ENCODE measurements at places on chromosomes 13 and 19.

DNA sequence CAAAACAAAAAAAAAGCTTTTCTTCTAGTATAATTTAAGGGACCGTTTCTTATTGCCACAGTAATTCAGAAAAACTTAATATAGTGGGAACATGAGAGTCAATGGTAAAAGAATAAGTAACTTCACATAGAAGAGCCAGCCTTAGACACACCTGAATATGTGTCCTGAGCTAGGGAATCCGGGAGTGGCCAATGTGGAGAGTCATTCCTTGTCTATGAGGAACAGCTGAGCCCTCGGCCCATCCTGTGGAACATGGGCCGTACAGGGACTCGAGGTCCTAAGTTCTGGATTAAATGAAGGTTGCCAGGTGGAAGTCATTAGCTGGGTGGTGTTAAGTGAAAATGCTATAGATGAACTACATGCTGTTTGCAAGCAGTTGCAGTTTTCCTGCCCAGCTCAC lies 32.2 kb downstream of the EFNB2 start:
- DNase-seq, result no peak

- no peak for DNase-seq
These were observed 26.2 kb downstream of the TUBA3C start for GRCh38 chr13:19155321-19155861.

DNA sequence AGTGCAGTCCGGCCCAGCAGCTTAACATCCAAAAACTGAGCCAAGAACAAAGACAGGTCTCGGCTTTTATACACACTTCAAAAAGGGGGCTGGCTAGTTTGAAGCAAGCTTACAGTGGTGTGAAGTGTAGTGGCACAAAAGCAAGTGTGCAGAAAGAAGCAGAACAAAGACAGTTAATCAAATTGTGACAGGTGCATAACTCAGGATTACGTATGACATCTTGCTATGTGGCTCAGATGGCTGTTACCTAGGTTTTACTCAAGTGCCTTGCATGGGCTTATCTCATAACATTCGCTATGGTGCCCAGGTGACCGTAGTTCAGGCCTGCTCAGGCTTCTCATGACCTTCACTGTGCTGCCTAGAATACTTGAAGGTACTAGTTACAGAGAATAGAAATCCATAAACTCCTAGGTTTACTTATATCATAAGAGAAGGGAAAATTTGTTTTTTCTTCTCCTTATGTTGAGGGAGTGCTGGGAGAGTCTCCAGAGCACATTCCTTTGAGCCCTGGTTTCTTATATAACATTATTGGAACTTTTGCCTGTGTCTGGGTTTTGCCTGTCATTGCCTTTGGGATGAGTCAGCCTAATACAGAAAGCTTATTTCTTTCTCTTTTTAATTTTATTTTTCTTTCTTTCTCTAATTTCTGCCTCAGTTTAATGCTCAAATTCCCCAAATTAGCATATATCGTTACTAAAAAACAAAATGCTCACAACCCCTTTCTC lies 1629.1 kb upstream of the PCDH20 start:
- DNase-seq, result no peak

DNA sequence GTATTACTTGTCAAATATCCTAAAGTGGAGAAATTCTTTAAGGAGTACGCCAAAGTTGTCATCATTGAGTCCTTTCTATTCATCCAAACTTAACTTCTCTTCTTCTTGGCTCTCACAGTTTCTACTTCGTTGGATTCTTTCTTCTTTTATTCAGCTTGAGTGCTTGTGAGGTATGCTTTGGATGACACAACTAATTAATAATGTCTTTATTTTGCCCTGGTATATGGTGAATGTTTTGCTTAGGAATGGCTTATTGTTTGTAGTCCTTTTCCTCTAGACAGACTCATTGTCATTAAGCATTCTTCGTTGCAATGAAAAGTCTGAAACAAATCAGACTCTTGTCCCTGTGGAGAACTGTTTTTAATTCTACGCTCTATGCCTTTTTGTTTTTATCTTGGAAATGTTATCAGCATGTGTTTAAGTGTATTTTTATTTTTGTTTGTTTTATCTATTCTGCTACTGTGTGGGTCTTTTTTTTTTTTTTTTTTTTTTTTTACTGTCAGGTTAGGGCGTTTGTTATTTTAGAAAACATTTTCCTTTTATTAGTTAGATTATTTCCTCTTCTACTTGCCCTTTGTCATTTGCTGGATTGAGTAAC lies 471.5 kb downstream of the GPC6 start:
- DNase-seq, result no peak

DNA sequence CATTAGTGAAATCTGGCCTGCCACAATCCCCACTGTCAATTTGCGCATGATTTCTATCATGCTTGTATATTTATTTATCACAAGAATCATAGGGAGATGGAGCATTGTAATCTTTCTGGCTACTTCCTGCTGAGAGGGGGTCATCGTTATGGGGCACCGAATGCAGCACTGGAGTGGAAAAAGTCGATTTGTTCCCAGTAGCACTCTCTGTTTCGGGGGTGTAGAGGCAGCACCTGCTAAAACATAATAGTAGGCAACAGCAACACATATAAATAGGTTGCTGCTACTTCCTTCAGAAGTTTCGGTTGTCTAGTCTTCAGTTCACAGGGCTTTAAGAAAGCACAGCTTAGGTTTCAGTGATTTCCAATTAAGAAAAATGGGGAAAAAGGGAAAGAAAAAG lies 23.4 kb upstream of the CEACAM21 start:
- DNase-seq, result no peak

DNA sequence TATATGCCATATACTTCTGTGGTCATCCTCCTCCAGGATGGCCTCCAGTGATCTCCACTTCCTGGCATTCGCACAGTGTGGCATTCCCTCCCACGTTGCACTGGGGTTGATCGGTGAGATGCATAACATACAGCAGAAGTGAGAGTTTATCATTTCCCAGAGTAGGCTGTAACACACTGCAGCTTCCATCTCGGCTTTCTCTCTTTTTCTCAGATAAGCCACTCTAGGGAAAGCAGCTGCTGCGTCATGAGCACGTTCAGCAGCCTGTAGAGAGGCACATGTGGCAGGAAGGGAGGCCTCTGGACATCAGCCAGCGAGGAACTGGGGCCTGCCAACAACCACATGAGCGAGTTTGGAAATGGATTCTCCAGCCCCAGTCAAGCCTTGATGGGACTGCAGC lies 807.1 kb downstream of the DIAPH3 start:
- DNase-seq, result no peak

- DNase-seq, result no peak
These were observed 6.6 kb downstream of the SSBP4 start for GRCh38 chr19:18425515-18426415.

GRCh38 chr13:59337070-59337469 lies 826.7 kb downstream of the DIAPH3 start:
- DNase-seq, result no peak

GRCh38 chr19:8261347-8261746 lies 46.8 kb downstream of the CD320 start:
- DNase-seq, result no peak

DNA sequence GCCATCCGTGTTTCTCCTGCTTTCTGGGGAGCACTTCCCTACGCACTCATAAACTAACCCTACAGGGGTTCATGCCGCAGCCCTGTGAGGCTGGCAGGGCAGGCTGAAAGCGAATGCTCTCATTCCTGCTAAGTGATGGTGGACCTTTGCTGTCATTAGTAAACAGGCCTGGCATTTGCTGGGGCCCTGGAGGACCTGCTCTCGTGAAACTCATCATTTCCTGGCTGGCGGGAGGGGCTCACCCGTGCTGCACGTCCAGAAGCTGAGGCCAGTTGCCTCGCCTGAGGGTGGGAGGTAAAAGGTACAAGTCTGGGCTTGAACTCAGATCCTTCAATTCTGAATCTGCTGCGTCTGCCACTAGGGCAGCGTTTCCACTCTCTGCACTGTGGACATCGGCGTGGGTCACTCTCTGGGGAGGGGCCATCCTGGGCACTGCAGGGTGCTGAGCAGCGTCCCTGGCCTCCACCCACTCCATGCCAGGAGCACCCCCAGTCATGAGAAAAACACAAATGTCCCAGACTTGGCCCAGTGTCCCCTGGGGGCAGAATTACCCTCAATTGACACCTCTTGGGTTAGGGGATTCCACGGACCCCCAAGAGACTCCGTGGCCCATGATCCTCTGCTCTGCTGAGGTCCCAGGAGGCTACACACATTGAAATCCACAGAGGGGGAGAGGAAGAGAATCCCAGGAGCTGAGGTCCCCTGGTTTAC lies 7.0 kb downstream of the MOB3A start:
- no peak for DNase-seq

DNA sequence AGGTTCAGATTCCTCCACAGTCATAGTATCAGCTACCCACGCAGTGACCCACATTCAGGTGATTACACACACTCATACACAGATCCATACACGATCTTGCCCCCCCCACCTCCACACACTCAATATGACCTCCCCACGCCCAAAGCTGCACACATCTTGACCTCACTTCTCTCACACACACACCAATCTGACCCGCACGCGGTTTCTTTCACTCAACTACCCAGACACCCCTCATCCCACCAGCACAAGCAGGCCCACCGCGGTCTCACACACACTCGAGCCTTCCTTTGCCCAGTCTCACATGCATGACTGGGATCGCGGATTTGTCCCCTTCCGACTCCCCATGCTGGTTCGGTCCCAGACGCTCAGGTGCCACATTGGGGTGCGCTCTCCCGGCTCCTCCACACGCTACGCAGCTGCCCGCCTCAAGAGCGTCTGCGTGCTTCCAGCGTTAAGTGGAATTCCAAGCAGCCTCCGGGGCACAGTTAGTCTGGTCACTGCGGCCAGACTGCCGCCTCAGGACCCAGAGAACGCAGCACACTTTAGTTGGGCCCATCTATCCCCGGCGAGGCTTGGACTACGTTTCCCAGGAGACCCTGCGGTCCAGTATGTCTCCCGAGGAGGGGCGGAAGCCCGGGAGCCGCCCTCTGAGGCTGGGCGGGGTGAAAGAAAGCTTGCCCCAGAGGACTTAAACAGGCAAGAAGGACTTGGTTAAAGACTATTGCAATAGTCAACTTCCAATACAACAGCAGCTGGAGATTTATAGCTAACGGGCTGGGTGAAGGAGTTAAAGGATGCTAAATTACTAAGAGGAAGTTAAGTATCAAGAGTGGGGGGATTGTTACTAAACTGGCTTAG lies 746 bp upstream of the ZNF345 start:
- DNase-seq, result peak; percentile 68

DNA sequence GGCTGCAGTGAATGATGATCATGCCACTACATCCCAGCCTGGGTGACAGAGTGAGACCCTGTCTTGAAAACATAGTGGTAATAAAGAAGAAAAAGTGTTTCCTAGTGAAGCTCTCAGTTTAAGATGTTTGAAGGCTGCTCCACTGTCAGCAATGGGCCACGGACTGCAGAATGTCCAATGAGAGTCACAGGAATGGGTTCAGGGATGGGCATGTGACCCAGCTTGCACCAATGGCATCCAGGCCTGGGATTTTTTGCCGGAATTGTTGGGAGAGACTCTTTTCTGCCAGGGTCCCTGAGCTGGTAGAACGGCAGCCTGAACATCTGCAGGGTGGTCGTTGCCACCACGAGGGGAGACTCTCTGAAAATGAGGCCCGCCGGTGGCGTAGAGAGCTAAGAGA lies 6.3 kb downstream of the SHISA7 start:
- no peak for DNase-seq

- DNase-seq, result no peak
These were observed 16.1 kb upstream of the TTYH1 start for GRCh38 chr19:54399189-54399588.

GRCh38 chr19:21850656-21851255 lies 14.8 kb upstream of the ZNF43 start:
- no peak for DNase-seq

- no peak for DNase-seq
These were observed 16.1 kb downstream of the ZFR2 start for GRCh38 chr19:3852614-3853254.

DNA sequence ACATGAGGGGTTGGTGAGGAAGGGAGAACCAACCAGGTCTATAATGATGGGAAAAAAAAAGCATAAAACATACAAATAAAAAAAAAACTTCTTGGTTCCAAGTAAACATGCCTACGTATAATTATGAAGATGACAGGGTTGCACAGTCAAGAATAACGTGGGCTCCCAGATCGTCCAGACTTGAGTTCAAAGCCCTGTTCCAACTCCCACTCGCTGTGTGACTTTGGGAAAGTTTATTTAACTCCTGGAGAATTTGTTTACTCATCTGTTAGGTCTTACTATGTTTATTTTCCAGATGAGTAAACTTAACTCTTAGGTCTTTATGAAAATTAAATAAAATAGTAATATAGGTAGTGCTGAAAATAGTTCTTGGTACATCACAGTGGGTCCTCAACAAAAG lies 13.8 kb downstream of the STARD13 start:
- DNase-seq, result no peak

DNA sequence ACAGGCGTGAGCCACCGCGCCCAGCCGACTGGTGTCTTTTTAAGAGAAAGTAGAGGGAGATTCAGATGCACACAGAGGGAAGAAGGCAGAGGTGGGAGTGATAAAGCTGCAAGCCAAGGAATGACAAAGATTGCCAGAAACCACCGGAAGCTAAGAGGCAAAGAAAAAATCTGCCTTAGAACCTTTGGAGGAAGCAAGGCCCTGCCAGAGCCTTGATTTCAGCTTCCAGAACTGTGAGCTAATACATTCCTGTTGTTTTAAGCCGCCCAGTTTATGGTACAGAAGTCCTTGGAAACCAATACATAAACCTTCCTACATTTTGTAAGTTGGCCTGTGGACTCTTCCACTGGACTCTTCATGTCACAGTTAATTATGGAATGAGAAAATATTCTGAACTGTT lies 71.7 kb upstream of the SOX21 start:
- no peak for DNase-seq

DNA sequence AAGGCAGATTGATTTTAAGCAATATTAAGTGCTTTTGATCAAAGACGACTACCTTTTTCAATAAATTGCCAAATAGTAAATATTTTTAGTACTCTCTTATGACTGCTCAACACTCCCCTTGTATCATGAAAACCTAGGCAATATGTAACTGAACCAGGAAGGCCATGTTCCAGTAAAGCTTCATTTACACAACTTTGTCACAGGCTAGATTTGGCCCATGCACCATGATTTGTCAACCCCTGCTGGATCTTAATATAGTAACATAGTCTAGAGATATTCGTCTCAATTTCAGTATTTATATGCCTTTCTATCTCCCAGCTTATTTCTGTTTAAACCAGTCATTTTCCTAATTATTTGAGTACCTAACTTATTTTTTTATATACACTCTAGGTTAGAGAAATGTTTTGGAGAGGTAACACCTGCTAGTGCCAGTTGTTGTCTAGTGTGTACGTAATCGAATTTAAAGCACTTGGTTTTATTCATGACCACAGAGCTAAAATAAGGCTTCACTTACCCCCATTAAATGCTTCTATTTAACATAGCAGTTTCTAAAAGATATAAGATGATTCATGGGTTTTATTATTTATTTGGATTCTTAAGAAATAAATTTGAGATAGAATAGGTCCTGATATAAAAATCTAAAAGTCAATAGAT lies 21.0 kb downstream of the TPP2 start:
- DNase-seq, result no peak

- no peak for DNase-seq
These were observed 39.6 kb upstream of the CYP4F8 start for GRCh38 chr19:15575406-15575805.

DNA sequence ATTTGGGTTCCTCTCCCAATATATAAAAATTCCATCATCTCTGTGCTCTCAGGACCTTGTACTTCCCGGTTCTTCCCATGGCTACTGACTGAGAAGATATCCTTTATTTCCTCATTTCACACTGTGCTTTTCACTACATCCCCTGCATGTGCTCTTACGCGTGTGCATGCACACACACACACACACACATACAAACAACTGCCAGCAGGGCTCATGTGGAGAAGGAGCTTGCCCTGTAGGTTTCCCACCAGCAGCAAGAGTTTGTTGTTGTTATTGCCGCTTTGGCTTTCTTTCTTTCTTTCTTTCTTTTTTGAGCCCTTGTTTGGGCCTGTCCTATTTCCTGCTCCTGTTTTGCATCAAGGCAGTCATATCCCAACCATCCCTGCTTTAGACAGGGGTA lies 43.6 kb downstream of the TEX26 start:
- no peak for DNase-seq
